Left lung (tissue), 14 donors: ENCODE measurements at places on chromosomes 3 and 15.

- DNase-seq, result no peak
Measured at GRCh38 chr3:39812537-39812936, 3.1 kb downstream of the MYRIP start.

DNA sequence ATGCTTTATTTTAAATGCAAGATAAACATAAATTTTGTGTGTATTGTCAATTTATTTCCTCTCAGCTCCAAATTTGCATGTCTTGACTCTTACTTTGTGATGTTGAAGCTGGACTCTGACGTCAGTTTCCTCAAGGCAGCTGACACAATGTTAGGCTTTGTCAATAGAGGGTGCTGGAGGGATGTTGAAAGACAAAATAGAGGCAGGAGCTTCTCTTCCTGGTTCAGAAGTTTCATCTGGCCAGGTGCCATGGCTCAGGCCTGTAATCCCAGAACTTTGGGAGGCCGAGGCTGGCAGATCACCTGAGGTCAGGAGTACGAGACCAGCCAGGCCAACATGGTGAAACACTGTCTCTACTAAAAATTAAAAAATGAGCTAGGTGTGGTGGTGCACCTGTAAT is 408.6 kb downstream of the GBE1 start:
- DNase-seq, result no peak

- DNase-seq, result no peak
Measured at GRCh38 chr15:66251790-66252684, 1.5 kb downstream of the MEGF11 start.

GRCh38 chr15:68654786-68655560 is 76.2 kb downstream of the CORO2B start:
- no peak for DNase-seq

DNA sequence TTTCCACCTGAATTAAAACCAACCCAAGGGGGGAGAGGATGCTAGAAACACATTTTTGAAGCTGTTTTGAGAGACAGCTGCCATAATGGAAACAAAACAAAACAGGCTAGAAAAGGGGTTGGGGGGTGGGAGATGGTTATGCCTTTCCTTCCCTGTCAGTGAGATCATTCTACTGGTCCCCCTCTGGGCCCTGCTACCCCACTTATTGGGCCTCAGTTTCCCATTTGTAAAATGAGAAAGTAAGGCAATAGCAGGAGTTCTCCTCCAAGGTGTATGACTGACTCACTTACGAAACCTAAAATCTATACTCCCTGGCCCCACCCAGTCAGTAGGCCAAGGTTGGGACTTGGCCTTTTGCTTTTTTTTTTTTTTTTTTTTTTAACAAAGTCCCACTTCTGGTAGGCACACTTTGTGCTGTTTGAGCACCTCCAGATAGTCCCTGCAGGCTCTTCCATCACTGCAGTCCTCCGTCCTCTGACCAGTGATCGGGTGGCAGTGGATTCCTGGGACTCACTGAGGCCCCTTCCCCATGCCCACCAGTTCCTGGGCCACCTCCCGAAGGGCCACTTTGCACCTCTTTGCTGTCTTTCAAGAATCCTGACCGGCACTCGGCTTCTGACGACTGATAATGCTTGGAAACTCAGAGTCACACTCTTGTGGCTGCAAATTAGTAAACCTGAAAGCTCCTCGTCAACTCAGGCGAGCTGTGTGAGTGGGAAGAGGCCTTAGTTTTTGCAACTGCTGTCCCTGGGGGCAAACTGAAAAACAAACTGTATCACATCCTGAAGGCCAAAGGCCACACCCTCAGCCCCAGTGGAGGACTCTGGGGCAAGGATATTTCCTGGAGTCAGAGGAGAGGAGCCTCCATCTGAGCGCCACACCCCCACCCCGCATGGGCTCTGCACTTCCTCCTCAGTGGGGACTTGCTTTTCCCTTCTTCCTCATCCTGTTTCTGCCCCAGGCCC is 6.7 kb upstream of the PSTPIP1 start:
- DNase-seq, result peak; percentile 81

DNA sequence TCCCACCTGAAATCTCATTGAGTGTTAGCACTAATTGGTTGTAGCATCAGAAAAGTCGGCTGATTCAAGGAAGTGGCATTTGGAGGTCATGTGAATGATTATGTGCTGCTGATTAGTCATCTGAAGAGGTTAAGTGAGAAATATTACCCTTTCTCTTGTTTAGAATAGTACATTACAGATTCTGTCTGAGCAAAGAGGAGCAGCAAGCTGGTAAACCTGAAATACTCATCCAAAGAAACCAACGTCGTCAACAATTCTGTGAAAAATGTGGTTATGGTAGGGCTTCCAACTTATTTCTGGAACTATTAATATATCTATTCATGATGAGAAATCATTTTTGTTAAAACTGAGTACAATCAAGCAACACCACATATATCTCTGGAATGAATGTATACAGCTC is 1024.9 kb downstream of the TUSC7 start:
- DNase-seq, result no peak

DNA sequence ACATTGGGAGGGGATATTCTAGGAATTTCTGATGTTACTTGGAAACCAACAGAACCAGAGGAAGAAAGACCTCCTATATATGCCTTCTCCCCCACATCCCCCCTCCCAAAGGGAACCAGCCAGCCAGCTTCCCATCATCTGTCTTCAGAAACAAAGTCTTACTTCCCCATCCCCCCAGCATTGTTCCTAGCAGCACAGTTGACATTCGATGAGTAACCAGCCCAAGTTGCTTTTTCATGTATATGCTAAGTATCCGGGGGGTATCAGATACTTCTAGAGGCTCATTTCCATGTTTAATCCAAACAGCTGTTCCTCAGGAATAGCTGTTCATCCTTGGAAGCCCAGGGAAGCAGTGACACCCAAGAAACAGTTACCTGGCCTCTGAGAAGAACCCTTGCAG is 16.0 kb downstream of the RMDN3 start:
- DNase-seq, result no peak

DNA sequence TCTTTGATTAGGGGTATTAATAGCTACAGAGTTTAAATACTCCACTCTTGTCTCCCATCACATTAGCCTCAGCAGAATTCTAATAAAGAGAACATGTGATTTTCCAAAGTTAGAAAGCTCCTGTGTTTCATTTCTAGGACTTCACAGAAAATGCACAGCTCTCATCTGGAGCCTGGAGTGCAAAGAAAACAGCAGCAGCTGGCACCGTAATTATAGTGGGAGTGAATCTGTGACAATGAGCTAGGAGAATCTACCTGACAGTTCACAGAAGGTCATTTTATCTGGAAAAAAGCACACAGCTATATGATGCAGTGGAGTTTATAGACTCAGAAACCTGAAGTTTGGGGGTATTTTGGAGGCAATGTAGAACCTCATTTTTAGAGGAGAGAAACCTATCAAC is 5.4 kb upstream of the TRIM59 start:
- no peak for DNase-seq

DNA sequence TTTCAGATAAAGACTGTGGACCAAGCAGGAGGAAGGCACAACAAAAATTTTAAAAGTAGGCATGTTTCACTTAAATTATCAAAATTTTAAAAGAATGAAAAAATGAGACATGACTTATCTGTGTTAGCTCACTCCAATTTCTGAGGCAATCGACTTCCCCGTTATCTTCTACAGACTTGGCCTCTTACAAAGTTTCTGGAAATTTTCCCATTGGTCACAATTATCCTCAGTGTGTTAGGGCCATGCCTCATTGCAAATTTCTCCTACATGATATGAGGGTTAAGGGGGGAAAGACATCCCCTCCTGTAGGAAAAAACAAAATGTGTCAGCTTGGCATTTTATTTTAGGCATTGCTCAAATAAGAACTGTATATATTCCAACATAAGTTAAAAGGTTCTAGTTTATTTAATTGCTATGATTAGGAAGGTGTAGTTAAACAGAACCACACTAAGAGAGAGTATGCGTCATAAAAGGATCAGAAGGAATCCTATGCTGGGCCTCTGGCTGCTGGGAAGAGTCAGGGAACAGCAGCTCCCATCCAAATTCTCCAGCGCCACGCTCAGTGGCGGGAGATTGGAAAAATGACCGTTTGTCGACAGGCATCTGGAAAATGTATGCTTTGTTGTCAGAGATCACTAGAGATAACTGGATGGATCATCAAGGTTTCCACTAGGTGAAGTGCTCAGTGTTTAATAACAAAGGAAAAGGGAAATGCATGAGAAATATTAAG is 463.6 kb upstream of the NR2F2 start:
- no peak for DNase-seq

DNA sequence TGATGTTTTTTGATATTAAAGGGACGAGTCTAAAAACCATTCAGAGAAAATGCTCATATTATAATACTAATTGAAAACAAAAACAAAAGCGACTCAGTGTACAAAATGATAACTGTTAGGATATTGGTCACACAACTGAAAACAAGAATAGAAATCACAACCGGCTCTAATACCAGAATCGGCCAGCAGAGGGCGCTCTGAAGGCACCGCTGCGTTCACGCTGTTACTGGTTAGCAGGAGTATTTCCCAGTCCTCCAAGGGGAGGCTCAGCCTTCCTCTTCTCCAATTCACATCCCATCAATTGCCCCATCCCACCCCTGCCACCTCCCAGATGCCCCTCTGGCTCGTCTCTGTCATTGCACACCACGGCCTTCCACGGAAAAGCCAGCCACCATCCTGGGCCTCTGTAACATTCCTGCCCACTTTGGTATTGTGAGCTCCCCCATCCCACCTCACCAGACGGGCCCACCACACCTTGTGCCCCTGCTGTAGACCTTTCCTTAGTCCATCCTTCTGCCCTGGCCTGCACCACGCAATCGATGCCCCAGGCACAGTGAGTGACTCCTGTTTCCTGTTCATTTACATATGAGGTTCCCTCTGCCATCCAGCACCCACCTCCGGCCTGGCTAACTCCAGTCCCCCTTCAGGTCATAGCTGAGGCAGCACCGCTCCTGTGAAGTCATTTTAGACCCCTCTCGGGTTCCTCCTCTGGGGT is 8.5 kb downstream of the FAM107A start:
- peak; percentile 73 for DNase-seq

- no peak for DNase-seq
Measured at GRCh38 chr15:86042226-86042625, 37.4 kb upstream of the AGBL1 start.

- DNase-seq, result peak; percentile 77
Measured at GRCh38 chr3:196202516-196202970, 8.7 kb downstream of the ZDHHC19 start.

DNA sequence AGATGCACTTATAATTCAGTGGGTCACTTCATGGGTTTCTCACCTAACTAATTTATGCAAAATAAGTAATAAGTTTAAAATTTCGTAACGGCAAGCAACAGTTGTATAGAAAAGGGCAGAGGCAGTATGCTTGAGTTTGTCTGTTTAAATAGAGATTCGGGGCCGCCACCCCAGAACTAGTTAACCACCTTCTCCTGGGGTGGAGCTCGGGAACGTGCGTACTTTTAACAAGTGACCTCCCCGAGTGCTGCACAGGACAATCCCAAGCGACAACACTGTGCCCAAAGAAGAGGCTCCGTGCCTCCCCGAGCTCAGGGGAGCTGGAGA is 439 bp downstream of the SSR3 start:
- no peak for DNase-seq

DNA sequence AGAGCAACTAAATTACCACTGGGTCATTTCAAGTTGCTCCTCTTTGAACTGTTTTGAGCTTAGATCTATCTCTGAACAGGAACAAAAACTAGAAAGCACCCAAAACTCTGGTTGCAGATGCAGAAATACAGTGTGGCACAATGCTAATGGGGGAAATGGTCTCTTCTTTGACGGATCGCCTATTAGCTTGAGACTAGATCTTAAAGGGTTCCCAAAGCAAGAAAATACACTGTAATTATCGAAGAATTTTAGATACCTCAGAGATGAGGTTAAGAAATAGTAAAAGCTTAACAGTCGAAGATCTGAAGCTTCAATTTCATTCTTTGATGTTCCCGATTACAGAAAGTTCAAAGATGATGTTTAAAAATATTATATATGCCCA is 818 bp downstream of the PPP1R2 start:
- DNase-seq, result no peak

DNA sequence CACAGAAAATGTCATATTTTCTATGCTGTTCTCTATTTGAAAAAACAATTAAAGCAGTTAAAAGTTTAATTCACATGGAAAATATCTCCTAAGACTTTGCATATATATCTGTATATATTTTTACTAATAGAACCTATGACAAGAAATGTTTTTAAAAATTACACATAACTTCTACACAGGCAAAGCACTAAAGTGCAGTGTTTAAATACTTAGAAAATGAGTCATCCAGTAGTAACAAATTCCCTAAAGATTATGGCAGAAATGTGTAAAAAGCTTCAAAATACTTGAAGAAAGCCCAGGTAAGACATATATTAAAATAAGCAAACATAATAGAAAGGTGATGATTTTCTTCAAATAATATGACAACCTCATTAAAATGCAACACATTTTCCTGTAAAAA is 236.6 kb downstream of the TBC1D5 start:
- DNase-seq, result no peak

DNA sequence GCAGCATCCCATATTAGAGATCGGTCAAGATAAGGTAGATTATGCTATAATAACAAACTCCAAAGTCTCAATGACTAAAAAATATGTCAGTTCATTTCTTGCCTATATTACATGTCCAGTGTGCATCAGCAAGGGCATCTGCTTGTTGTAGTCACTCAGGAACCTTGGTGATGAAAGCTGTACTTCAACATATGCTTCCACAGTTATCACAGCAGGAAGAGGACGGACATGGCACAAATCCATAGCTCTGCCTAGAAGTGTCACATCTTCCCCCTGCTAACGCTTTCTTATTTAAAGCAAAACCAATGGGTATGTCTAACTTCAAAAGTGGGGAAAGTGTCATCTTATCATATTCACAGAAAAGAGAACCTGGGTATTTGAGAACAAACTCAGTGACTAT is 20.0 kb upstream of the PIAS1 start:
- no peak for DNase-seq

GRCh38 chr3:97464035-97464434 is 300.5 kb upstream of the ARL6 start:
- DNase-seq, result no peak

GRCh38 chr15:68175526-68175925 is 29.6 kb downstream of the CALML4 start:
- no peak for DNase-seq

DNA sequence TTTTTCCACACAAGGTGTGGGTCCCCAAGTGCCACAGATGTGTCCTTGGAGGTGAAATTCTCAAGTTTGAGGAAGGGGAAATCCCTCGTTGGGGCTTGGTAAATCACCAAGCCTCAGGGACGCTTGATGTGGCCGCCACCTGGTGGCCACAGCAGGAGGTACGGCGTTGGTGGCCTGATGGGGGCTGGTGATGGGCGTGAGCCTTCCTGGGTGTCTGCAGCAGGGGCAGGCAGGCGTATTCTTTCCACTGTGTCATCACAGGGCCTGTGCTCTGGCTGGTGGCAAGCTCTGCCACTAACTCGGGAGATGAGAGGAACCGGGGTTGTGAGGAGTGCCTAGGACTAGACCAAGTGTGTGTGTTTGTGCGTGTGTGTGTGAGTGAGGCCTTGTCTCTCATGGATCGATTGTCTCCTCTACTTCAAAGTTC is 4.2 kb downstream of the ACOX2 start:
- peak; percentile 91 for DNase-seq

DNA sequence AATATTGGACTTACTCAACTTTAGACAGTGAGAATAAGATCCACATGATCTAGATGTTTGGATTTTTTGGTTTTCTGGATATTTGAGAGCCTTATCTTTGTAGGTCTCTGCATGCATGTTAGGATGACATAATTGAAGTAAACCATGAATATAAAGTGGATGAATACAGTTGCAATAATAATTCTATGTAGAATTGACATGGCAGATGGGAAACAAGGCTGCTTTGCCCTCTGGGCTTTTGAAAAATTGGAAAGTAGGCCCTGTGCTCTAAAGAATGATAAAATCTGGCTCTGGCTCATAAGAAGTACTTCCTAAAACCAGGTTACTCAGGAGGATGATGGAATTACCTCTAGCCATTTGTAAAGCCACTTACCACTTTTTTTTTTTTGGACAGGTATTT is 86.9 kb downstream of the ZNF609 start:
- no peak for DNase-seq
